ENCODE measurements at places on chromosomes 4 and X. TPM values are rescaled to one million over a fixed set of nuclear protein-coding genes. Genes with fewer than 3 reads are reported as not detected.

The TRPC5OS gene
- not detected for total RNA-seq

The SPANXA2 gene
- 0.41 TPM for total RNA-seq

The RHOXF2 gene
- total RNA-seq: not detected

The KLB gene
- 0.21 TPM for total RNA-seq

The FAM47A gene
- not detected for total RNA-seq

The PDLIM3 gene
- 11.0 TPM for total RNA-seq

The PTTG2 gene
- not detected for total RNA-seq

DNA sequence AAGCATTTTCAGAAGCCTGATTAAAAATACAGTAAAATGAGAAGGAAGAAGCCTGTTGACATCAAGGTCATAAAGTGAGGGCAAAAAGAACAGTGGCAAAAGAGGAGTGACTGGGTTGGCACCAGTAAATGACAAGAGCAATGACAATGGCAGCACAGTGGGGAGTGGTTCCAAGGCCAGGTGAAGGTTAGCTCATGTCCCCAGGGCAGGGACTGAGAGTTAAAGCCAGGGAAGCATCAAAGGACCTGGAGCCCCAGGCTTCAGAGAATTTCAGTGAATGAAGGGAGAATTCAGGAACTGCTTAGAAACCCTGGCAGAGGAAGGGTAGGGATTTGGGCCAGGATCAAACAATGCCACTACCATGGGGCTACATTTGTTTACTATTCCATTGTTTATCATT, 8.8 kb upstream of the PIGA start:
- no peak for DNase-seq

- no peak for DNase-seq
Measured at GRCh38 chrX:135015523-135016245, 6.7 kb downstream of the RTL8B start.

DNA sequence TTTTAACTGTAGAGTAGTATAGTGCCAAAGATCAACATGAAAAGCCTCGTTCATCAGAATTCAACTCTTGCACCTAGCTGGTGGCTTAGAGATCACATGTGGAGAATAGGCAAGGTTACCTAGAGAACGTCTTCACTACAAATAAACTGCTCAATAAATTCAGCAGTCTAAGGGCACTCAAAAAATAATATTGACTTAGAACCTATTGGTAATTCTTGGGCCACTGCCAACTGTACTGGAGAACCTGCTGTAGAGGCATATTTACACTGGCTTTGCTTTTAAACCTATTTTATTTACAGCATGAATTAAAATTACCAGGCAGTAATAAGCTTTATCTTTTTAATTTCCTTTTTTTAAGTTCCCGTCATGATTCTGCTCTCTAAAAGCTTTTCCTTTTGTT, 343.7 kb downstream of the PDHA2 start:
- no peak for DNase-seq

GRCh38 chr4:122900314-122900713, 22.1 kb downstream of the NUDT6 start:
- no peak for DNase-seq

- DNase-seq: no peak
Measured at GRCh38 chr4:105657117-105657765, 51.2 kb downstream of the INTS12 start.

DNA sequence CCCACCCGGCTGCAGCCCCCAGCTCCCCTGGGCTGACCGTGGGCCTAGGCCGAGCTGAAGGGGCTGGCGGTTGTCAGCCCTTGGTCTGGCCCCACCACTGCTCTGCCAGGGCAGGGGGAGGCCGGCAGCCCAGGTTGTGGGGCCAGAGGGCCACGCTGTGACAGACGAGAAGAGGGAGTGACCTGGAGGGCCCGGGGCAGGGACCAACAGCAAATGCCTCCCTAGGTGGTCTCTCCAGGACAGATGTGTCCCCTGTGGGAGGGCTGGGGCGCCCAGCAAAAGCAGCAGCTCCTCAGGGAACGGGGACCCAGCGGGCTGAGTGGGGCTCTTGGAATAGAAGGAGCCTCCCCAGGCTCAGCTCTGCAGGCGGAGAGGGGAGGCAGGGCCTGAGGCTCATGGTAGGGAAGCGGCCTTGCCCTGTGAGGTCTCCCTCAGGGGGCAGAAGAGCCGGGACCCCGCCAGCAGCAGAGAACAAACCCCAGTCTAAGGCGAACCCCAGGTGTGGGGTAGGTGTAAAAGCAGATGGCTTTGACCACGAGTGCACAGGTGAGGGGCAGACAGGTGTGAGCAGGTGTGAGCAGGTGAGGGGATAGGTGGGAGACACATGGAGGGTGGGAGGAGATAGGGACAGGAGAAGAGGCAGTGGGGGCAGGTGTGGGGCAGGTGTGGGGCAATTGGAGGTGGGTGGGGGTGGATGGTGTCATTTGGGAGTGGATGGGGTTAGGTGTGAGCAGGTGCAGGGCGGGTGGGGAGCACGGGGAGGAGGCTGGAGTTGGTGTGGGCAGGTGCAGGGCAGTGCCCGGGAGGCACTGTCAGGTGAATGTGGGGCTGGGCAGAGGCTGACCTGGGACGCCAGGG, 34.1 kb upstream of the SPON2 start:
- DNase-seq: no peak

DNA sequence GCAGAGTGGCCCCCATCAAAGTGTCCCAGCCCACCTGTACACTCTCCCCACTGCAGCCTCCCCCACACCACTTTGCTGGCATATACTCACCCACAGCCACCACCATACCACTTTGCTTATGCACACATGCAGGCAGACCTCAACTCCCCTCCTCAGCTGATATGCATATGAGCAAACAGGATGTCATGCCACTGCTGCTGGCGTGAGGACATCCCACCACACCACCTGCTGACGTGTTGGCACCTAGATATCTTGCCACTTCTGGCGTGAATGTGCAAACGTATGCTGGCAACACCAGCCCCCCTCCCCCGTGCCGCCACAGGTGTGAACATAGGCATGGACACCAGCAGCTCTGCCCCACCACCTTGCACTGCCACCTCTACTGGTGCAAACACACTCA, 22.4 kb upstream of the MAGEA8 start:
- DNase-seq: no peak

GRCh38 chr4:1058198-1058996, 47.0 kb downstream of the FGFRL1 start:
- DNase-seq: no peak

DNA sequence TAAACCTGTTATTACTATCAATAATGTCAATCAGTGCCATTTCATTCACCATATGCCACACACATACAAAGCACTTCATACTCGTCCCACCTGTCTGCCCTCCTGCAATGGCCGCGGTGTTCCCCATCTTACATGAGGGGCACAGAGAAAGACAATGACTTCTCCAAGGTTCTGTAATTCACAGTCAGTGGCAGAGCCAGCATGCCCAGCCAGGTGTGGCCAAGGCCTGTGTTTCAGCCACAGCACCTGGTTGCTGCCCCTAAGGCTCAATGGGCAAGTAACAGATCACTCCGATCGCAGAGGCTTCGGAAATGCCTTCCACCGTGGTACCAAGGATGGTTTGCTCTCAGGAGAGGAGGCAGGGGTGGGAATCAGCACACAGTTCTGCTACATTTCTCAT, 10.9 kb downstream of the AFAP1 start:
- DNase-seq: no peak

DNA sequence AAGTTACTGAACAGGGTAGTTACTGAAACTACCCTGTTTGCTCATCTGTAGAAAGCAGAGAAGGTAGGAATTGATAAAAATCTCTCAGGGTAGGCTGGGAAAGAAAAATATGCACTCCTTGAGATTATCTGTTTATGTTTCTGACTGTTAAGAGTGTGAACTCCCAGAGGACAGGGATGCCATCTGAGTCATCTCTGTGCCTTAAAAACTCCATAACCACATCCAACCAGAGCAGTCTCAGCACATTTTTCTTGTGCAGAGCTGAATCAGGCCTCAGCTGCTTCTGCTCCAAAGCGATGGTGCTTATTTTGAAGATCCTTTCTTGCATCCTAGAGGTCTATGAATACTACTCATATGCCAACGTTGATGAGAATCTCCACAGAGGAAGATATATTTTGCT, 9.9 kb downstream of the CENPVL3 start:
- no peak for DNase-seq

- DNase-seq: no peak
Measured at GRCh38 chr4:55096619-55097018, 28.8 kb downstream of the KDR start.

- no peak for DNase-seq
Measured at GRCh38 chr4:143109376-143109775, 75.3 kb upstream of the USP38 start.

DNA sequence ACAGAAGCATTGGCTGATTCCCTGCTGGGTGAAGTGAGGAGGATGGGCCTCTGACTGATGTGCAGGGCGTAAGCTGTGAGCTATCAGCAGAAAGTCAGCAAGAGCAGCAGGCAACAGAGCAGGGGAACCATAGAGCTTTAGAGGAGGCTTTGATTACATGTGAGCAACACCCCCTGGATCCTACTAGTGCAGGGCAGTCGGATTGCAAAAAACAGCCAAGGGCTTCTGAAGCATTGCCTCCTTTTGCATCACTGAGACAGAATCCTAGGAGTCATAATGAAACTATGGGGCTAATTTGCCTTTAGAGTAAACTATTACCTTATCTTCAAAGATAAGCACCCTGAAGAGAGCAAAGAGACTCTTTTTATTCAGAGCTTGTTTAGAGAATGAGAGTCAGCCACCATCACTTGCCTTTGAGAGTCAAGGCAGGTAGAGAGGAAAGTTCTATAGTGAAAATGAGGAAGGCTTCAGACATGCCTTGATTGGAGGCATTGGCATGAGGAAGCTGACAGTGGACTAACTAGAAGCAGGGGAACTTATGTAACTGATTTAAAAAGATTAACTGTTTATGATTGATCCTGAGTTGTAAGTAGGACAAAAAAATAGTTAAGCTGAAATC, 420.3 kb downstream of the PDHA2 start:
- no peak for DNase-seq

DNA sequence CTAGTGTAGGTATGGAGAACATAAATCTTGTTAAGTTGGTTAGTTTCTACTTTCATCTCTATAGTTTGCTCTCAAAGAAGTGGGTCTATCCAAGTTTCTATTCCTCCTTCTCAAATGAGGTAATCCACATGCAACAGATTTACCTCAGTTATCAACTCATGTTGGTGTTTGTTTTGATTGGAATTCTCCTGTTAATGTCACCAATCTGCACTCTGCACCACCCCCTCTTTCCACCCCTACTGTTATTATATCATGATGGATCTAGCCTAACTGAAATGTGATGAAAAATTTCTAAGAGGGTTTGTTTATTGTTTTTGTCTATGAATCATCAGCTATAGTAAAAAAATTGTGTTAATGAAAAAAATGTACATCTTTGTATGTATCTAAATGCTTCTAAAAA, 66.1 kb downstream of the AGTR2 start:
- DNase-seq: no peak

- DNase-seq: no peak
Measured at GRCh38 chr4:28378109-28378830, 1517.6 kb downstream of the STIM2 start.

- DNase-seq: no peak
Measured at GRCh38 chr4:45776146-45776545, 347.7 kb downstream of the GABRG1 start.
